CD4-positive, alpha-beta T cell treated with Interleukin-6 for 4 hours (primary cell): ENCODE measurements at places on chromosomes 3 and 15.

- DNase-seq, result no peak
Observed at GRCh38 chr3:114378760-114379159, 84.9 kb downstream of the TIGIT start.

- no peak for DNase-seq
Observed at GRCh38 chr3:113963879-113964278, 16.1 kb downstream of the ZDHHC23 start.

- peak; percentile 48 for DNase-seq
Observed at GRCh38 chr3:49805897-49806701, 3.0 kb downstream of the INKA1 start.

DNA sequence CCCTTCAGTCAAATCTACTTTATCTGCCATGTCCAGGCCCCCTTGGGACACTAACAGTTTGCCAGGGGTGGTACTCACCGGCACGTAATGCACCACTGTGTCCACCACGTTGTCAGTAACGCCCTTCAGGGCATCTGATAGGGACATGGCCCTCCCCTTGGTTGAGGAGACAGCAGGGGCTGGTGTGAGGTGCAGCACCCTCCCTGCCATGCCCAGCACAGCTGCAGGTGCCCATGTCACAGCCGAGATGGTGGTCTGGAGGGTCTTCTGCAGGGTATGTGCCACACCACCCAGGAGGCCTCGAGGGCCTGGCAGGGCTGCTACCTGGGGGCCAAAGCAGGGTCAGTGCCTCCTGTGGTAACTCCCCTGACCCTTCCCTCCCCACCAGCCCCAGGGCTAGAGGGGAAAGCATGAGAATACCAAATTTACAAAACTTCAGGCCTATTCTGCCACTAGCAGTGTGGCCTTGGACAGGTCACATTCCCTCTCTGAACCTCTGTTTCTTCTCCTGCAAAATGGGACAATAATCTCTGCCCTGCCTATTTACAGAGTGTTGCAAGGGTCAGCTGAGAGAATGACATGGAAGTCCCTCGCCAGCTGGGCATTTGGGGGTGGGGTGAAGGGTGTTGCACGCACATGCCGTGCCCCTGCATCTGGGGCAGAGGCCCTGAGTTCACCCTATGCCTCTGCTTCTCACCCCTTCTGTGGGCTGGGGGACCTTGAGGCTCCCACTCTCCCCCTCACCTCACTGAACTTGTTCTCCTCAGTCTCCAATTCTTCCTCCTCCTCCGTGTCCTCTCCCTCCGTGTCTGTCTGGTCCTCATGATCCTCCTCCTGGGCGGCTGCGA, 11.8 kb upstream of the KIF7 start:
- no peak for DNase-seq

GRCh38 chr3:133888726-133889340, 6.8 kb downstream of the RAB6B start:
- no peak for DNase-seq

- no peak for DNase-seq
Observed at GRCh38 chr3:83023086-83023485, 1261.6 kb upstream of the GBE1 start.

- no peak for DNase-seq
Observed at GRCh38 chr3:101414121-101414520, 93.7 kb upstream of the IMPG2 start.

DNA sequence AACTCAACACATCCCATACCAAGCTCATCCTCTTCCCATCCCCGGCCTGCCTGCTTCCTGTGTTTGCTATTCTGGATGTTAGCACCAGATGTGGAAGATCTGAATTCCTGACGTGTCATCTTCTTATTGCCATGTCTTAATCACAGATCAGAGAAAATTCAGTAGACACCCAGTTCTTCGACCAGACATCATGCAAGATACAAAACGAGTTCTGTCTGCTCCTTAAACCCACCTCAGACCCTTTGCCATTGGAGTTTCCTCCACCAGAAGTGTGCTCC, 52.0 kb downstream of the FGD5 start:
- no peak for DNase-seq

DNA sequence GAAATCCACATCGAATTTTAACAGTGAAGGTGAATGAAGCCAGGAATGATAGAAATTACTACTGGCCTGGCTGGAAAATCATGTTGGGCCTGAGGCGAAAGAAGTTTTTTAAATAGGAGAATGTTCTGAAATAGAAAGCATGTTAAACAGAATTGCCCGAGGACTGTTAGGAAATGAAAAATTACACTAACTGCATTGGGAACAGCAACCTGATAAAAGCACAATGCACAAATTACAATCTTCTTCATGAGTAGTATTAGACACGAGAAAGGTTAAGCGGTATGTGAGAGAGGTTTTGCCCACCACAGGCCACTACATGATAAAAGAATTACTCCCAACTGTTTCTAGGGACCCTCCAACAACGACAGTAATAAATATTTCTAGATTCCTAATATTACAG, 18.9 kb downstream of the GBE1 start:
- no peak for DNase-seq

DNA sequence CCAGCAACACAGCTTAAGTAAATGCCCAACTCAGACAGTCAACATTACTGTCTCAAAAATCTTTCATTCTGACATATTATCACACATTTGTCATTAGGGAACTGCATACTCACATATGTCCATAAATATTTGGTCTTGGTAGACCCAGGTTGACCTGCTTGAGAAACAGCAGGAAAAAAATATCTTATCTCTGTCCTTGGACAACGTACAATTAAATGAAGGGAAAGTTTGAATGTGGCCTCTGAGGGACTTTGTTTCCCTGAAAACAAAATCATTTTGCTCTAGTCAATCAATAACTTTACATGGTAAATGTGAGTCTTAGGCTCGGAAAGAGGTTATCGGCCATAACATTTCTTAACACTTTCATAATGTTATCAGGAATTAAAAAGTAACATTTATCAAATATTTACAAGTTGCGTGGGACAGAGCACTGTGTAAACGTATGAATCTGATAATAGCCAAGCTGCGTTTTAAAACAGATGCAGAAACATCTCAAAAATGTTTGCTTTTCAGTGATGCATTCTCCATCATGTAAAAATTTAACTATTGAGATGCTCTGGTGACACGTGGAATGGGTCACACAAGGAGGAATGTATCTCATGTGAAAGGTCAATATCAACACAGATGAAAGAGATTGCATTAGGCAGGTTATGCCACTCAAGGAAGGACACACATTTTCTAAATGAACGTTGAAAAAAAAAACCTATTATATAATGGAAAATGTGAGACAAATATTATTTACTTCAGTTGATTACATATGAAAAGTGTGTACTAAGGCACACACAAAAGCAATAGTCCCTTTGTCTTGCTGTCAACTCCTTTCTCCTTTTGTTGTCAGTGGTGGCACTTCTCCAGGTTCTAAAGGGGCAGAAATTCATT, 304.4 kb downstream of the WDR72 start:
- no peak for DNase-seq

- no peak for DNase-seq
Observed at GRCh38 chr3:56075089-56075488, 393.2 kb downstream of the ERC2 start.

GRCh38 chr3:141409940-141410241, 41.6 kb downstream of the ZBTB38 start:
- no peak for DNase-seq

DNA sequence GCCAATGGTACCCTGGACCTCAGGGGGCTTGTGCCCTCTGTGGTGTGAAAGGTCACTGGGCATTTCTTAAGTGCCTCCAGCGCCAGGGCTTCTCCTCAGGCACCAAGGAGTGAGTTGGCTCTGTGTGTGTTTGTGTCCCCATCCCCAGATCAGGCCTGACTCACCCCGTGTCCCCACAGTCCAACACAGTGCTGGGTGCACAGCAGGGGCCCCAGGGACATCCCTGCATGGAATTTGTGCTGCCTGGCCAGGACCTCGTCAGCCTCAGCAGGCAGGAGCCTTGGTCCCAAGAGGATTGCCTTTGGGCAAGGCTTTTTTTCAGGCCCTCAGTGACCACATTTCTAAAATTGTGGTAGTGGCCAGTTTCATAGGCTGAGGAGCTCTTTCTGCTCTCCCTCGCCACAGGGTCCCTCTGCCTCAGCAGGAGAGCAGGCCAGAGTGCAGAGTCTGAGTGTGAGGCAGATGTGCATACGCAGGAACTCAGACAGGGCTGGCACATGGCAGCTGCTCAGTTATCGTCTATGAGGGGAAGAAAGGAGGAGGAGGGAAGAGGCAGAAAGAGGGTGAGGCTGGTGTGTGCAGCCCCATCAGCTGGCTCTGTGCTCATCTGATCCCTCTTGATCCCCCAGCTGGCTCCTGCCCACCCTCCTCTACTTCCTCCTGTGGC, 215.6 kb downstream of the RPLP1 start:
- DNase-seq, result peak; percentile 17

DNA sequence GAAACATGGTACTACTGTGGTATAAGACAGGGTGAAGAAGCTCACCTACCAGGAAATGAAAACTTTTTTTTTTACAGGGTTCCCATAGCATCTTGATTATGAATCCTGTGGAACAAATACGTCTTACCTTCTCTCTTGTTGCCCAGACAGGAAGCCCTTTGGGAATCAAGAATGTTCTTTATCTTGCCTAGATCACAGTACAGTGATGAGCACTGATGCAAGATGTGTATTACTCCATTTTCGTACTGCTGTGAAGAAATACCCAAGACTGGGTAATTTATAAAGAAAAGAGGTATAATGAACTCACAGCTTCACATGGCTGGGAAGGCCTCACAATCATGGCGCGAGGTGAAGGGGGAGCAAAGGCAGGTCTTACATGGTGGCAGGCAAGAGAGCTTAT, 281.3 kb downstream of the UBE2E2 start:
- DNase-seq, result no peak

GRCh38 chr3:58351920-58352319, 19.2 kb downstream of the PXK start:
- DNase-seq, result no peak

DNA sequence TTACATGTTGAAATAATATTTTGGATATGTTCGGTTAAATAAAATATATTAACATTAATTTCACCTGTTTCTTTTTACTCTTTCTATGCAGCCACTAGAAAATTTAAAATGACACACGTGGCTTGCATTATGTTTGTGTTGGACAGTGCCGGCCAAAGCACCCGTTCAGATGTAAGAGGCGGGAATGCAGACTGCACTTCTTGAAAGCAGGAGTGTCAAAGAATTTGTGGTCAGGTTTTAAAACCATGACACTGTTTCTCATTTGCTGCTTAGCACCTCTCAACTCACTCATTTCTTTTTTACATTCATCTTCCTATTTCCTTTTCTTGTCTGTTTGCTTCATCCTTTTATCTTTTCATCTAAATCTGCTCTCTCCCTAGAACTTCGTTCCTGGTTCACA, 35.3 kb upstream of the MINAR1 start:
- DNase-seq, result no peak

GRCh38 chr3:19899264-19899663, 34.8 kb downstream of the EFHB start:
- no peak for DNase-seq

DNA sequence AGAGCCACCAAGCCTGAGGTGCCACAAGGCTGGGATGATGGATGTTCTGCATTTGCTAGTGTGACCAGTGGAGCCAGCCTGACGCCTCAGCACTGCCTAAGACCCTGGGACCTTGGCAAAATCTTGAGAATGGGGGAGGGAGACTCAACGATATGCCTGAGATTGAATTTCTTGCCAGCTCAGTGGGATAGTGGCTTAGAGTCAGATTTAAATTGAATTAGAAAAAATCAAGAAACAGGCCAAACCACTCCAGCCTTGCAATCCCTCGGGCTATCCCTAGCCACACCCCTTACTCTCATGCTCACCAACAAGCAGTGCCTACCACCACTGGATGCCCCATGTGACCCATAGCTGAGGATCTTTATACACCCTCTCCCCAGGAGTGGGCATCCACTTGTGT, 18.7 kb upstream of the PDE8A start:
- no peak for DNase-seq

- no peak for DNase-seq
Observed at GRCh38 chr3:11720917-11721411, 77.2 kb upstream of the VGLL4 start.

GRCh38 chr3:185940951-185941350, 3.1 kb upstream of the TRA2B start:
- DNase-seq, result no peak

- DNase-seq, result no peak
Observed at GRCh38 chr3:32847528-32847927, 29.7 kb downstream of the TRIM71 start.

DNA sequence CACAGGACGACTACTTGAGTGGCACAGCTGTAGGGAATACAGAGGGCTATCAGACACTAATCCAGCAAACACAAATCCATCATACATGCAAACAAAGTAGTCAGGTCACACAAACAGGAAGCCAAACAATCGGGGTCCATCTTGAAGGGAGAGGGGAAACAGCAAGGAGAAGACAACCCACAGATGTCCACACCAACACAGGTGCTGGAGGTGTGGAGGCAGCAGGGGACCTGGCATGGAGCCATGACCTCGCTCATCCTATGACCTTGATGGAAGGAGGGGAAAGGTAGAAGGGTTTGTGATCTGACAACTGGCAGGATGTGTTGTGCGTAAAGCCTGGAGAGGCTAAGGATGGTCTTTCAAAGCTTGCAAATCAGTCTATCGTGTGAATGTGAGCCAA, 39.9 kb upstream of the SKOR1 start:
- no peak for DNase-seq

GRCh38 chr3:43154980-43155379, 49.1 kb upstream of the POMGNT2 start:
- peak; percentile 28 for DNase-seq

DNA sequence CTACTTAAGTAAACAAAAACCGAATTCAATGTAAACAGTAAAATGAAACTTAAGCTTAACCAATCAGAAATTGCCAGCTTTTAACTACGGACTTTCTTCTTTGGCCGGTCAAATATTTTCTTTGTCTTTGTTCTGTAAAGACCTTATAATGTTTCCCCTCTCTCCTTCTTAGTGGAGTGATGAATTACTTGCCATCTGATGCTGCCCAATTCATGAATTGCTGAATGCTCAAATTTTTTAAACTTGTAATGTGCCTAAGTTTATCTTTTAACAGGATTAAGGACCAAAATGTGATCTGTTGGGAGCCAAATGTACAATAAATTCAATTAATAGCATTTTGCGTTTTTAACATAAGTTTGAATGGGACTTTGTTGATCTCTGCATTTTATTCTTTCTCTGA, 345.8 kb upstream of the CBLB start:
- DNase-seq, result no peak

DNA sequence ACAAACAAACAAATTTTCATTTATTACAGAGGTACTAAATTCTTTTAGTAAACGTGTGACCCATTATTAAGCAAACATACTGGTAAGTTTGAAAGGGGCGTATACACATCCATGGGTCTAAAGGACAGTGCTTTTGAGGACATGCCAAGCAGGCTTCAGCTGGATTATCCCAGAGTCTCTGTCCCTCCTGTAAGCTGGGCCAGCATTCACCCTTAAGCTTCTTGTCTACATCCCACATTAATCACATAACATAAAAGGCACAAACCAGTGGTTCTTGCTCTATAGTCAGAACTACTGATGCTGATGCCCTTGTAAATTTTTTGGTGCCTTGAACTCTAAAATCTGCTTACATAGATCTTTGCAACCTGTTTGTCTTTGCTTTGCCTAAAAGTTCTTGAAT, 150.8 kb upstream of the BNIP2 start:
- no peak for DNase-seq

GRCh38 chr3:48990636-48991469, 812 bp downstream of the P4HTM start:
- DNase-seq, result peak; percentile 32

GRCh38 chr3:148173851-148174250, 523.9 kb upstream of the AGTR1 start:
- no peak for DNase-seq

- no peak for DNase-seq
Observed at GRCh38 chr15:70835415-70835814, 18.5 kb downstream of the LARP6 start.

GRCh38 chr3:72003936-72004335, 219.0 kb upstream of the PROK2 start:
- DNase-seq, result no peak

- DNase-seq, result no peak
Observed at GRCh38 chr3:4015426-4015825, 216.2 kb downstream of the LRRN1 start.
